ENCODE measurements at places on chromosomes 3 and 15.

DNA sequence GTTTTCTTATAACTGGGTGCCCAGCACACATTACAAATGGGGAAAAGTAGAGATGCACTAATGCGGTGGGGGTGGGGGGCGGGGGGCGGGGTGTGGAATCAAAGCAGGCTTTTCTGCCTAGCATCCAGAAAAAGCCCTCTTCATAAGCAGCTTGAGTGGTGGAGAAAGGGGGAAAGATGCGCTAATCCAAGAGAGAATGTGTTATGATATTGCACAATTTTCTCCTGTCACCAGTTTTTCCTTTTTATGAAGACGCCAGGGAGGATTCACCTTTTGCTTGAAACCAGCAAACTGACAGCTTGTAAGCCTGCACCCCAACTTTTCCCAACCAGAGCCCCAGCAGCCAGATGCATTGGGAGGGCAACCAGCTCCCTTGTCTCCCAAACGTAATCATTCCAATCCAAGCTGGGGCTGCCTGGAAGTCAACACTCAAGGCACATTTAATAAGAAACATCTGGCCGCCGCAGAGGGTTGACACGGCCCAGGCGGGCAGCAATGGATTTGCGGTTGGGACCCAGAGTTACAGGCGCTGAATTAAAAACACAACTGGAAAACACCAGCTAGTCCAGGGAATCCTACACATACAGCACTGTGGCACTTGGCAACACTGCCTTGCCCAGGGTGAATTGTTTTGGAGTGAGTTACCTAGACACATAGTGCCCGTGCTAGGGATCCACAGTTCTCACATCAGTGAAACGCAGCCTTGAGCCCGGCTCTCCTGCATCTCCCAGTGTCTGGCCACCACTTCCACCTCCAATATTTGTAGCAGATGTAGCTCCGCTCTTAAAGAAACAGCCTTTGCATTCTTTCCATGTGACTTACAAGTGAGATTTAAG, 218.5 kb upstream of the PRICKLE2 start:
- no peak for DNase-seq

DNA sequence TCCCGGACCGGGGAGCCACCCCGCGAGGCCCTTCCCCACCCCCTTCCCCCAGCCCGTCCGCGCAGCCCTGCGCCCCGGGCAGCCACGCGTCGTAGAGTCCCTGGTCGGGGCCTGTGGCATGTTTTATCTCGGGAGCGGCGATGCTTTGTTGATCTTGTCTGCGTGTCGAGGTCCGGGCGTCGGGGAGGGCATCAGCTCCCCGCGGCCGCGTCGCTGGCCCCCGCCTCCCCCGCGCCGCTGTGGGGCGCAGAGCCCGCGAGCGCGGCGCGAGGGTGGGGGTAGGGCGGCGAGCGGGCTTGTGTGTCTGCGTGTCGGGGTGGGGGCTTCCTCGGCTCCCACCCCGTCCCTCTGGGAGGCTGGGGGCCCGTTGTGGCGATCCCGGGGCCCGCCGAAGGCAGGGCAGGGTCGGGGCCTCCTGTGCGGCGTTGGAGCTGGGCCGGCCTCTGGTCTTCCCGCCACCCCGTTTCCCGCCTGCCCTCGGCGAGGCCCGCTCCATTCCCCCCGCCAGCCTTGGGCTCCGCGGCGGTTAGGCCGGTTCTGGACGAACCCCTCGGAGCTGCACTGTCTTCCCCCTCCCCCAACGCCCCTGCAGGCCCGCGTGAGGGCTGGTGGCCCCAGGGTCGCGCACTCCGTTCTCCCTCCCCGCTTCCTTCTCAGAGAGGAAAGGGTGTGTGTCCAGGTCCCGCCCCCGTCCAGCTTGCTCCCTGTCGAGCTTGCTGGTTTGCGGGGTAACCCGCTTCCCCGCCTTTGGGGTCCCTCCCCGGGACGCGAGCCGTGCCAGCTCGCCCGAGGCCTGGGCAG, 695 bp downstream of the GMPS start:
- no peak for DNase-seq

DNA sequence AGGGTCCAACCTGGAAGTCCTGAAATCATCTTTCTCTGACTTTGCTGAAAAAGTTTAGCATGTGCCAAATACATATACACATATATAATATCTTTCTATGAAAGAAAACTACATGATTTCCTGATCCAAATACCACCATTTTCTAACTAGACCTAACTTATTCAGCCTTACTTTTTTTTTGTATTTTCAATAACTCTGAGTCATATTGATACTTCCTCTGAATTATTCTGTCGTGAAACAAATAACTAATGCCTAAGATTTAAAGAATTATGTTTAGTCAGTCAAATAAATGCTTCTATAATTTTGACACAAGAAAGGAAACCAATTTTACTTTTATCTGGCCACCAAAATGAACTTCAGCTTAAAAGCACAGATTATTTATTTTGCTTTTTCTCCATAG, 760.2 kb upstream of the GBE1 start:
- no peak for DNase-seq

DNA sequence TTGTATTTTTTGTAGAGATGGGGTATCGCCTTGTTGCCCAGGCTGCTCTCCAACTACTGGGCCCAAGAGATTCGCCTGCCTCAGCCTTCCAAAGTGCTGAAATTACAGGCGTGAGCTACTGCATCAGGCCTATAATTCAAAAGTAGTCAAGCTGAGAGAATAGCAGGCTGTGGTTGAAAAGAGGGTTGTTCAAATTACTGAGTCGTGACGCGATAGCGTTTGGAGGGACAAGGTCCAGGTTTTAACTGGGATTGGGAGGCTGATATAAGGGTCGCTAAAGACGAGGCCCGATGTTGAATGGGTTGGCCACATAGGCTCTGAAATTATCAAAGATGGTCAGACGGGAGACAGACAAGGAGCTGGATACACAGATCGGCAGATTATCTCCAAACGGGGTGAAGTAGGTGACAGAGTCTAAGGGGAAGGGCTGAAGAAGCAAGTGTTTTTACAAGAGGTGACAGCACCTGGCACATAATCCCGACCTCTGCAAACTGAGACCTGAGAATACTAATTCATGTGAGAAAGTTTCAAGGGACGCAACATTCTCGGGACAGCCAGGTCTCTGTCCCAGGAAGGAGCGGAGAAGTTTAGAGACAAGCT, 759 bp upstream of the ARID3B start:
- DNase-seq = no peak

- DNase-seq = no peak
Observed at GRCh38 chr3:59927056-59927455, 877.2 kb upstream of the CFAP20DC start.

DNA sequence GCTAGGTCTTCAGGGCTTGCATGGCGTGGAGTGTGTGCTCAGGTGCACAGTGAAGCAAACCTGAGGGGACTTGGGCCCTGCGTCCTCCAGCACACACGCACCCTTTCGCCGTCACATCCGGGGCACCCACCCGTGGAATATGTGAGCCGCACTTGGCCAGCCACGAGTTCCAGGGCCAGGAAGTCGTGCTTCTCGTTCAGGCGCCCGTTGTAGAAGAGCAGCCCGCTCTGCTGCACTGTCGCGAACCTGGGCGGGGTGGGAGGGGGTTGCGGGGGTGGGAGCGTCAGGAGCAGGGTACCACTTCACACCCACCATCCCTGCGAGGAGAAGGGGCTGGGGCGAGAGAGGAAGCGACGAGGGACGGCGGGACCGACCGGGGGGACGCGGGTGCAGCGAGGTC, 7.1 kb downstream of the CELSR3 start:
- no peak for DNase-seq

- DNase-seq = no peak
Observed at GRCh38 chr3:66642019-66642418, 141.2 kb upstream of the LRIG1 start.

GRCh38 chr3:158882445-158882844, 80.6 kb downstream of the MFSD1 start:
- DNase-seq = no peak

DNA sequence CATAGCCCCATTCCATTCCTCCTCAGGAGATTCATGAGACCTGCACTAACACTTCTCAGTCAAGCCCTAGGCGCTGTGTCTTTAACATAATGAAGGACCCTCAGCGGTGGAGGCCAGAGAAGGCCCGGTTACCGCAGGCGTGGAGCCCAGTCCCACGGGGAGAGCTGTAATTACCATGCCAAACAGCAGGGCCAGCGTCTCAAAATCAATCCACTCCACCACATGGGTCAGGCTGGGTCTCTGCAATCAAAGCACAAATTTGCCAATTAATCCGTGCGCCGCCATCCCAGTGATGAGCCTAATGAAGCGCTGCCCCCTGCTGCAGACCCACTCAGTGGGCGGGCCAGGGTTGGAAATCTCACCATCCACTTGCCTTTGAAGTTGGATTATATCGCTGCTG, 109.7 kb downstream of the OCA2 start:
- DNase-seq = no peak

- DNase-seq = no peak
Observed at GRCh38 chr3:17233398-17233800, 348.6 kb downstream of the PLCL2 start.

DNA sequence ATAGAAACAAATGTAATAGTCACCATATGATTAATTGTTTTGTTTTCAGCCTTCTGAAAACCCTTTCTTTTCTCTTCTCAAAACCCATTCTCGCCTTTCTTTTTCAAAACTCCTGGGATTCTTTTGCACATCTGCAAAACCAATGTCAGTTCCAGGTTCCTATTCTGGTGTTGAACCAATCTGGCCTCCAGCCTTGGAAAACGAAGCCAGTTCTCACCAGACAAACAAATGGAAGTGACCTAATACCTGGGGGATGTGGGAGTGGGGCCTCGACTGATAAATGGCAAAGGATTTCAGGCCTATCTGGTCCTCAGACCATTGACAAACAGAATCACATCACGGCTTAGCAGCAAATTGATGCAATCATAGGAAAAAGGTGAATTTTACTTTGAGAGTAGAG, 73.0 kb downstream of the COL8A1 start:
- no peak for DNase-seq
